H4 (cell line): ENCODE measurements at places on chromosomes 4 and X. TPM values are rescaled to one million over a fixed set of nuclear protein-coding genes. Genes with fewer than 3 reads are reported as not detected.

DNA sequence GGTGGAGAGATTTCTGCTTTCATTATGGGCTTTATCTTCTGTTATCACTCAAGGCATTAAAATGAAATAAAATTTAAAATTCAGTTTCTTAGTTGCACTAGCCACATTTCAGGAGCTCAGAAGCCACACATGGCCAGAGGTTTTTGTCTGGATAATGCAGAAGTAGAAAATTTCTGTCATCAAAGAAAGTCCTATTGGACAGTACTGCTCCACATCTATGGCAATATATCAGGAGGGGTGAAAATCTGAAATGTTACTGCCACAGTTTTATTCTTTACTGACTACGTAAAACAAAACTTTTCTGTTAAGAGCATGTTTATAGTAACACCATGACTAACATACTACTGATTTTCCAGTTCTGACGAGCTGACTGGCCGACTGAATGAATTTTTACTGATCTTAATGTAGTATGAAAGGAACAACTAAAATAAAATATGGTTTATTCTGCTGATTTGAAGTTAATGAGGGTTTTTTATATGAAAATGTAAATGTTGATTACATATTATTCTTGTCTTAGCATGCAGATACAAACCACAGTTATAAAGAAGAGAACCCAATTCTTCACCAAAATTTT, 264.0 kb upstream of the HAND2 start:
- peak; percentile 14 for DNase-seq

SYTL5 gene
- total RNA-seq = 1.2 and 1.7 TPM in 2 replicates

DNA sequence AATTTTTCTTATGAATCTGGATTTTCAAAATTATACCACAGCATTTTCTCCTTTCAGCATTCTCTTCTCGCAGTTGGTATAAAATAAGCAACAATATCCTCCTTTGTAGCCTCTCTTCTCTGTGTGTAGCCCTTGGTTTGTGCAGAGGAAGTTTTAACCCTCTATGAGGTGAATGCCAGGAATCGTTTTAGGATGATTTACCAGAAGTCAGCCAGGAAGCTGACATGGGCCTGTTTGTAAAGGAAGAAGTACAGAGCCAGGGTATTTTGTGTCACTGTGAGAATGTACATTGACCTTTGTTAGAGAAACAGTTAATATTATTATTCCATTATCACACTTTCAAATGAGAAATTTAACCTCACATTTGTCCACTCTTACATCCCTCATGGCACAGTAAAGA, 88.9 kb upstream of the RPL34 start:
- no peak for DNase-seq

DNA sequence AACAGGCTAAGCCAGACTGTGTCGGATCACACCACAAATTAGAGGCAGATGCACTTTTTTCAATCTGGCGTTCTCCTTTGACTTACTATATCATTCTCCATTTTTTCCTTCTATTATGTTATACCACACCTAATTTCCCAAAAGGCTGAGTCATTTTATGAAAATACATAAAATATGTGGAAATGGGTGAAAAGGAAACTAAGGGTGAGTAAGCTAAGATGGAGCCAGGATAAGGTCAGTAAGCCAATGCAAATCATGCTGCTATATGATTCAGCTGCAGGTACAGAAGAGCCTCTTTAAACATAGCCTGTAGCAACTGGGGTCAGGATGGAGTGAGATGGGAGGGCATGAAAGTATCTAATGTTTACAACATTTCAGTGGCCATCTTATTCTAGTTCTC, 94.0 kb upstream of the TEX13A start:
- peak; percentile 3 for DNase-seq

DNA sequence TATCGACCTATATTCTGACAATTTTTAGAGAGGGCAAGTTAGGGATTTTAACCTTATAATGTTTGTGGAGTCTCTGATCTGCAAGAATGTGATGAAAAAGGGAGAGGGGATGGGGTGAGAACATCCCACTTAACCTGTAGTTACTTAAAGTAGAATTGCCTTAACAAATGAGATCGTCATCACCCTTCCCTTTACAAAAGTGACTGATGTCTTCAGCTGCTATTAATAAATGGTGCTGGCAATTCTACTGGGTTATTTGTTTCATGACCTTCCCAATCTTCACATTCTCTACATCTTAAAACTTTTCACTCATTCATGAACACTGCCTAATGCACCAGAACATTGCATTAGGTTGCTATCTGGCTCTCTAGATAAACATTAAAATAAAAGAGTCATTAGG, 873.4 kb upstream of the LCORL start:
- DNase-seq = no peak

- DNase-seq = peak; percentile 25
These were observed 5.6 kb downstream of the QRFPR start for GRCh38 chr4:121375262-121375661.

GRCh38 chrX:47577424-47577823, 4.8 kb upstream of the TIMP1 start:
- DNase-seq = no peak

RADX gene
- total RNA-seq = 10.8 and 15.8 TPM in 2 replicates

GRCh38 chr4:133720001-133720400, 481.6 kb downstream of the PABPC4L start:
- no peak for DNase-seq

GRCh38 chrX:72207366-72207765, 25.8 kb downstream of the PIN4 start:
- no peak for DNase-seq

ZXDA gene
- 2.3 and 3.2 TPM in 2 replicates for total RNA-seq

NDNF gene
- 2.4 and 2.7 TPM in 2 replicates for total RNA-seq

CXCL5 gene
- not detected in 2 replicates for total RNA-seq

GRCh38 chr4:174036576-174036975, 246.9 kb downstream of the FBXO8 start:
- DNase-seq = no peak

GRCh38 chr4:154450966-154451365, 40.6 kb downstream of the DCHS2 start:
- no peak for DNase-seq

IL2RG gene
- not detected in 2 replicates for total RNA-seq

DNA sequence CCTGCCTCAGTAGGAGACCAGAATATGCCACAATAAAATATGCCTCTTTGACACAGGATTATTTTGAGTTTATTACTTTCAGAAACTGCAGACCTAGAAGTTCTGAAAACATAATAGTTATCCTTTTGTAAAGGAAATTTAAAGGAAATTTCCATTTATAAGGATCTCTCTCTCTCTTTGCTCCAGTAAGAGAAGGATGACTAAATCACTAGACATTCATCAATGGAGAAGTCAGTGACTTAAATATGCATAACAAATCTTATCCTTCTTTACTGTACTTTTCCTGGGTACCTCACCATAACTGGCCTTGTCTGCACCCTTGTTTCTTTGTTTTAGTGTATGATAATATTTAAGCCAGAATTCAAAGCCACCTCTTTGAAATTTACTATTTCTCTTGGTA, 28.3 kb upstream of the OPHN1 start:
- DNase-seq = no peak

- DNase-seq = peak; percentile 31
These were observed 16.3 kb upstream of the ESX1 start for GRCh38 chrX:104270916-104271512.

DNA sequence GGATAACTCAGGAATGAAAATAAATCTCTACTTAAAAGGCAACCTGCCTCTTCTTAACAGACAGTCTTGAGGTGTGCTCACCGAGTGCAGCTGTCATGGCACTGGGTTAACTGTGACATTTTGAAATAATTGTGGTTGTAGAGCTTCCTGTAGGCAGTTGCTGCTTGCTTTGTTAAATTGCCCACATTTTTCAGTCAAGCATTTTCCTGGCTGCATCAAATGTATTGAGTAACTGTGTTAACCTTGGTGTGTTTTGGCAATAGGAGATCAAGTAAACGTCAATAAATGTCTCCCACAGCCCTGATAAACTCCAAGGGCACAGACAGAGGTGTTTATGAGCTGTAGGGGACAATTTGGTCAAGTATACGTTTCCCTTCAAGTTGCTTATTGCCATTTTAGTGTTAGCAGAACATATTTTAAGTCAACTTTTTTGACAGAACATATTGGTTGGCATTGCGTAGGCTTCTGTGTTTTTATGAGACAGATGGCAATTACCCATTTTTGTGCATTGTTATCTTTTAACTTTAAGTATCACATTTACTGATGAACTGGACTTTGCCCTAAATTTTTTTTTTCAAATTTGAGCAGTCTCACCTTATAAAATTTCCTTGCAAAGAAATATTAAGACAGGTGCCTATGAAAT, 527.4 kb downstream of the C4orf33 start:
- DNase-seq = no peak

GRCh38 chr4:94341481-94342370, 910 bp downstream of the HPGDS start:
- no peak for DNase-seq

CT45A10 gene
- total RNA-seq = 0.43 TPM in 1 of 2 replicates, not detected in the other

CCNA2 gene
- total RNA-seq = 119 and 132 TPM in 2 replicates

- DNase-seq = no peak
These were observed 126.7 kb upstream of the EDNRA start for GRCh38 chr4:147354237-147354636.

SPP1 gene
- total RNA-seq = 197 and 219 TPM in 2 replicates

DNA sequence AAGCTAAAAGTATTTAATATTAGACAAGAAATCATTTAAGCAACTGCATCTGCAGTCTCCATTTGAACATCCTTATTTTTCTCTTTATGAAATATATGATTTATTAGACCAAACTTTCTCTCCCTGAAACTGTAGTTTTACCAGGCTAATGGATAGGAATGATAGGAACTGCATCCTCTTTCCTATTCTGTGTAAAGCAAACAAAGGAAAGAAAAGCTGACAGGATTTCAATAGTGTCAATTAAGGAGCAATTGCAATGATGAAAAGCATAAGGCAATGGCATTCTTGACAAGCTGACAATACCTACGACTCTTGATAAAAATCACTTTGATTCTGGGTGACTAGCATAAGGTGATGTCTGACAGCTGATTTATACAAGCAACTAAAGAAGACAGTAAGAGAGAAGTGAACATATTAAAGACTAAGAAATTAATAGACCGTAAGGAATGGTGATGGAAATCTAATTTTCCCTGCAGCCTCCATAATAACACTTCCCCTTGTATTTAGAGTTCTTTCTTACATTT, 502.5 kb downstream of the TECRL start:
- DNase-seq = no peak
